ENCODE measurements at places on chromosomes 13 and 19. TPM values are rescaled to one million over a fixed set of nuclear protein-coding genes. Genes with fewer than 3 reads are reported as not detected.

The EVI5L gene
- total RNA-seq, result 9.3 TPM

The EEF1AKMT1 gene
- 9.8 TPM for total RNA-seq

GRCh38 chr13:114154476-114154875 is 22.1 kb upstream of the RASA3 start:
- DNase-seq, result no peak

DNA sequence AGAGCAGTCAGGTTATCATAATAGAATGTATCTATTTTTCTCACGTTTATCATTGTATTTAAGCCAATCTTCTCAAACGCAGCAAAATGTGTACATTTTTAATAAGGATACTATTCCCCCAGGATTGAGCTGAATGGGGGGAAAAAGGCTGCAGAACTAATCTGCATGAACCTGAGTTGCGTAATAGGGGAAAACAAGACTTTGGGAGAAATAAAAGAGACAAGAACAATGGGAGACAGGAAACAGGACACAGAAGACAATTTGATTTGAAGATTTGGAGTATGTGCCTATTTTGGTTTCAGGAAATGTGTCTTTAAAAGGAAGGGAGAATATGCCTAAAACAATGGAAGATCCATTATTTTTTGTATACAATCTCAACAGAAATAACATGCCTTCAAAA is 844.5 kb downstream of the DIAPH3 start:
- no peak for DNase-seq

DNA sequence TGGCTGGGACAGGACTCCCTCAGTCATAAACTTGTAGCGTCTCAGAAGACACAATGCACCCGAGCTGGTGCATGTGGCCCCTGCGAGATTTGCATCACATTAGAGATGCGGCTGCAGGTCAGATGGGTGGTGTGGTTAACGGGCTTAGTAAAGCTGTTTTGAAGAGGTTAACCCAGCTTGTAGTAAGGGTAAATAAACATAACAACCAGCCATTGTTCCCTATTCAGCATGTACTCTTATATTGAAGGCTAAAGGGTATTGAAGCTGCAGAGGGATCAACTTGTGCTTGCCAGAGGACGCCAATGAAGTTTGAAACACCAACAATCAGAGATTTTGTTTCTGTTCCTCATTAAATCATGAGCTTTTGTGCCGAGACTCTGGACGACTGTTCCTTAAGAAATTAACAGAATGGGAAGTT is 79.4 kb downstream of the ZIC5 start:
- DNase-seq, result no peak

DNA sequence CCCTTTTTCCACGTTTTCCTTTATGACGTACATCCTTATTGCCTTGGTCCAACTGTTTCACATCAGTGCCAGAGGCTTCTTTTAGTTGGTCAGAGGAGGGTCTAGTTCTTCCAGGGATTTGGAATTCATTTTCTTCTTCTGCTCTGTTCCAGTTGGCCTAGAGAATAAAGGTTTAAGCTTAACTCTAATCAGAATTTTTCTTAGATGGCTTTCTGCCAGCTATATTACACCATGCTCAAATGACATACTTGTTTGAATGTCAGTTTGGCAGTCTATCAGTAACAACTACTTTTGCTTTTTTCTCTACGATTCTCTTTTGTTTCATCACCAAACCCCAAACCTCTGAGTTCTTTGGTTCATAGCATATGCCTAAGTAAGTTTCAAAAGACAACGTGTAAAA is 16.8 kb downstream of the SPART start:
- DNase-seq, result no peak

- peak; percentile 85 for DNase-seq
Measured at GRCh38 chr13:44710576-44710975, 134.4 kb upstream of the TSC22D1 start.

GRCh38 chr13:114237415-114238112 is 2.9 kb downstream of the CDC16 start:
- no peak for DNase-seq

DNA sequence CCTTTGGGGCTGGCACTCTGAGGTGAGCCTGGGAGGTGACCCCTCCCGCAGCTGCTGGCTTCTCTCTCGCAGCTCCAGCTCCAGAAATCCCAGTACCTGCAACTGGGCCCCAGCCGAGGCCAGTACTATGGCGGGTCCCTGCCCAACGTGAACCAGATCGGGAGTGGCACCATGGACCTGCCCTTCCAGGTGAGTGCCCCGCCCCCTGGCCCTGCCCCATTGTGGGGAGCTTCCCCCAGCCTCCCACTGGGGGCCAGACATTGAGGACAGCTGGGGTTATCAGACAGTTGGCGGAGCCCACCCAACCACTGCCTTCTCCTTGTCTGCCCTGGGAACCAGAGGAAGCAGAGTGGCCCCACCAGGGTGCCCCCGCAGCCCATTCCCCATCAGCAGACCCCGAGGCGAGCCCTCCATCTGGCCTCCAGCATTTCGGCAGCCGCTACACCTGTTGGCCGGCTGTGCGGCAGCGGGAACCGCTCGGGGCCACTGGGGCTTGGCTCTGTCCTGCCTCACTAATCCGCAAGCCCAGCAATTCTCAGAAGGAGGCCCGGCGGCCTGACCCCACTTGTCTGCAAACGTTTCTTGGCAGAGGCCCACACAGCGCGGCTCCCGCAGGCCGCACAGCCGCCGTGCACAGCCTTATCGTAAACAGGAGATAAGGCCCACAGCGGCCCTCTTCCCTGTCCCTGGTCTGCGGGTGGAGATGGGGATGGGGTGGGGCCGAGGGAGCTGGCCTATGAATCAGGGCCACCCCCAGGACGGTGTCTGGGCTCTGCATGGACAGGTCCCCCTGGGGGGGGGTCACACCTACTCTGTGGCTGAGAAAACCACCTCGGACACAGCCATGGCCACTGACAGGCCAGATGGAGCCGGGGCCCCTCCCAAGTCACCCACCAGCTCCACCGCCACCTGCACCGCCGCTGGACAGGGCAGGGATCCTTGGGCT is 48.0 kb downstream of the COMP start:
- no peak for DNase-seq

GRCh38 chr13:71939186-71939585 is 72.2 kb upstream of the DACH1 start:
- no peak for DNase-seq
